ENCODE measurements at places on chromosomes 12 and 14. TPM values are rescaled to one million over a fixed set of nuclear protein-coding genes. Genes with fewer than 3 reads are reported as not detected.

Gene EGLN3
- 2.5 TPM for polyA plus RNA-seq

Gene COL2A1
- polyA plus RNA-seq, result not detected

Gene DAO
- not detected for polyA plus RNA-seq

Gene CMTM5
- polyA plus RNA-seq, result not detected

Gene CMA1
- not detected for polyA plus RNA-seq

Gene TAS2R13
- polyA plus RNA-seq, result not detected

Gene MAX
- polyA plus RNA-seq, result 135 TPM

Gene SERPINA5
- not detected for polyA plus RNA-seq

Gene PHLDA1
- 2.1 TPM for polyA plus RNA-seq

Gene ST8SIA1
- 4.5 TPM for polyA plus RNA-seq

Gene CCDC197
- polyA plus RNA-seq, result not detected
